ENCODE measurements at places on chromosomes 6 and 20.
A peak's percentile ranks its signal among the peaks of the same experiment; 100 is the strongest.

- DNase-seq, result no peak
Measured at GRCh38 chr6:30142665-30143064, 6.7 kb downstream of the TRIM40 start.

GRCh38 chr20:53698371-53698978 is 104.8 kb upstream of the ZNF217 start:
- no peak for DNase-seq

- no peak for DNase-seq
Measured at GRCh38 chr6:41548841-41549642, 2.9 kb downstream of the FOXP4 start.

GRCh38 chr6:6003621-6004366 is 2.9 kb downstream of the NRN1 start:
- no peak for DNase-seq

DNA sequence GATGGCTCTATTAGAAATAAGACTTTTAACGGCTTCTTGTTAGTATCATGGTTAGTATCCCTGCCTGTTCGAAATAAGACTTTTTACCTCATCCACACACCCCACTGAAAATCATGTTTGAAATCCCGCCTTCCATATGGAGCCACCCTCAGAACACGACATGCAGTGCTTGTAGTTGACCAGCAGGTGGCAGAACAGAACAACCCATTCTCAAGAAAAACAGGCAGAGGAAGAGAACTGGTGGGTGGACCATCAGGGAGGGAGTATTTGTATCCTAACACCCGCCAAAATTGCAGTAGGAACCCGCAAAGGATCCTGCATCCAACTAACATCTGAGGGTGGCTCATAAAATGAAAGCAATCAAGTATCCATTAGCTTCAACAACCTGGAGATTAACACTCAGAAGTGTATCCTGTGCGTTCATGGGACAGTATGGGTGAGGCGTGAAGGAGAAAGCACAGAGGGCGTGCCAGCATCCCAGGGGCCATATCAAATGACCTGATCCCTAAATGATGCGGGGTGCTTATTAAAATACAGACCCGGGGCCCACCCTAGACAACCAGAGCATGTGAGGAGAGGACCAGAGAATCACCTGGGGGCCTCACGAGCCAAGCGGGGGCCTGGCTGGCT is 89.6 kb upstream of the NHSL1 start:
- DNase-seq, result peak; percentile 48

DNA sequence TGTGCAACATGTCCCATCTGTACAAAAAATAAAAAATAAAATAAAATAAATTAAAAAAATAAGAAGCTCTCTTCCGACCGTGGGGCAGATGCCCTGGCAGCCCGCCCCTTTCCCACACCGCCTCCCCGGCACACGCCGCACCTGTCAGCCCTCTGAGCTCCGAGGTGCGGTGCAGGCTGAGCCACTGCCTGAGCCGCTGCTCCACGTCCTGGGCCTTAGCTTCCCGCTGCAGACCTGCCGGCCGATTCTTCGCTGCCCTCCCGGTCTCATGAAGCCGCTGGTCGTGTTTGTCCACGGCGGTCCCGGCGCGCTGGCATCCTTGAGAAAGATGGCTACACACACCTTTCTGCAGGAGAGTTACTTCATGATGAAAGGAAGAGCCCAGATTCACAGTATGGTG is 10.7 kb upstream of the CLPSL2 start:
- no peak for DNase-seq

DNA sequence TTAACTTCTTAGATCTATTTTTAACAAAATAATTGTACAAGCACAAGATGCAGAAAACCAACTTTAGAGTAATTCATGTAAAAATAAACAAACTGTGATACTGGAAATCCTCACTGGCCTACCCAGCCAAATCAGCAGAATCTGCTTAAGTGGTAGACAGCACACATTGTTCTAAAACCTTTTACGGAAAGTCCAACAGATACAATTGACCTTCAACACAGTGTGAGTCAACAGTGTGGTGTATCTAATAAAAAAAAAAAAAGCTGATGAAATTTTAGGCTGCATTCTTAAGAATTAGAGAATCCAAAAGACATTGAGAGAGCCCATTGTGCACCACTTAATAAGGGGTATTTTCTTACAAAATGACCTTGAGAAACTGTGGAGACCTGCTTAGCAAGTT is 174.5 kb downstream of the COL21A1 start:
- no peak for DNase-seq

DNA sequence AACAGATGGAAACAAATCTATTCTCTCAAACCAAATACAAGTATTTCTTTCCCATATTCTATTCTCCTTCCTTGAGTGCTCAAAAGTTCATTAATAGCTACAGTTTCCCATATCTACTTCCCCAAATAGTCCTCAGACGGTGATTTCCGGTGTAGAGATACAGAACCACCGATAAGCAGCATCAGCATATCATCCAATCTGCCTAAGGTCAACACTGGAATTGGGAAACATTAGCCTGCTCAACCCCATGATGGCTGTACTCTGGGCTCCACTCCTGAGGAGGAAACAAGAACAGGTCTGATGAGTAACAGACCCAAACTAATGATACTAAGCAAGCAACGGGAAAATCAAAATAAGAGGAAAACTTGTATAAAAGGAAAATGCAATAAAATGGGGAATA is 115.6 kb downstream of the EPB41L2 start:
- no peak for DNase-seq

DNA sequence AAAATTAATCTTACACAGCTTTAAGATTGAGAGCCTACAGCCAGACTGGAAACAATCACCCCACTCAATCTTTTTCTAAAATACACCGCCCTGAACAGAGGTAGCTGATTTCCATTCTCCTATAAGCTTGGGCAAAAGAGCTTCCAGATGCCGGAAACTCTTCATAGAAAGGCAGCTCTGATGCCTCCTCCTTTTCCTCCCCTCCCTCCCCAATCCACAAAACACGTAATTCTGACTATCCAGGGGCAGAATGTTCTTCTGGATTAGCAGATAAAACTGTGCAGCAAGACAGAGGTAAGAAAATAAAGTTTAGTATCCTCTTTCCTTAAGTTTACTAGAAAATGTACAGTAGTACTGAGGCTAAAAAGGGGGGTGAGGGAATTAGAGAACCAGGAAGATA is 15.8 kb downstream of the ADNP start:
- DNase-seq, result no peak

DNA sequence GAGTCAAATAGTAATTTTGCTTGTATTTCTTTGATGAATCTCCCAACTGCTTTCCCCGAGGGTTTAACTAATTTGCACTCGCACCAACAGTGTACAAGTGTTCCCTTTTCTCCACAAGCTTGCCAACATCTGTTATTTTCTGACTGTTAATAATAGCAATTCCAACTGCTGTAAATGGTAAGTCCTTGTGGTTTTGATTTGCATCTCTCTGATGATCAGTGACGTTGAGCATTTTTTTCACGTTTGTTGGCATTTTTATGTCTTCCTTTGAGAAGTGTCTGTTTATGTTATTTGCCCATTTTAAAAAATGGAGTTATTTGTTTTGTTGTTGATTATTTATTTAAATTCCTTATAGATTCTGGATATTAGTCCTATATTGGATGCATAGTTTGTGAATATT is 399.8 kb upstream of the MAN1A1 start:
- no peak for DNase-seq

DNA sequence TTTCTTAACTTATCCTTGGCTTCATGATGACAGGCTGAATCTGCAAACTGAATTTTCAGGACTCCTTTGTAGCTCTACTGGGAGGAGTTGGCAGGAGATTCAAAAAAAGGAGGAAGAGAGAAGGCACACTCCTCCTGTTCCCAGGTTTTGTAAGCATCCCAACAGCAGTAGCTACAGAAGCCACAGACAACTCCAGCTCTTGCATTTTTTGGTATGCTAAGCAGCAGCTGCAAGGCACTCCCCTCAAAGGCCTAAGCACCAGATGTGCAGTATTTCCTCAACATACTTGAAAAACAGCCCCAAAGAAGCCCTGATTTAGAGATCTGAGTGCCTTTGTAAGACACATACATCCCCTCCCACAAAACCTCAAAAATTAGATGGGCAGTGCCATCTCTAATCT is 328.6 kb upstream of the SYNCRIP start:
- no peak for DNase-seq

GRCh38 chr6:38773338-38773737 is 58.2 kb downstream of the DNAH8 start:
- no peak for DNase-seq

- no peak for DNase-seq
Measured at GRCh38 chr6:39107641-39108040, 7.3 kb downstream of the SAYSD1 start.

- no peak for DNase-seq
Measured at GRCh38 chr6:144133225-144133821, 17.0 kb upstream of the STX11 start.

DNA sequence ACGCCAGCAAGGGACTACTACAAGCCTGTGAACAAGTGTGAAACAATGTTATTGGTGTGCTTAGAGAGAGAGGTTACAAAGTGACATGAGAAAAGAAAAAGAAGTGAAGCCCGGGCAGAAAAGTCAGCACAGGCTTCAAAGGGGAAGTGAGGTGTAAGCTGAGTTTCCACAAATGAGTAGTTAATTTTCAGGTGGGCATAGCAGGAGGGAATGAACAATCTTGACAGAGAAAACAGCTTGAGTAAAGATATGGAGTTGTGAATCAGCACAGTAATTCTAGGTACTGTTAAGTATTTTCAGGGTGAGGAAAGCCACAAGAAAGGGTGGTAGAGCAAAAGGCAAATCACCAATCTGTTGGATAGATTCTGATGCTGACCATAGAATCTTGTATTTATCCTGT is 4.3 kb downstream of the KCNQ5 start:
- DNase-seq, result no peak

- DNase-seq, result no peak
Measured at GRCh38 chr20:14838663-14839628, 501.5 kb upstream of the FLRT3 start.

DNA sequence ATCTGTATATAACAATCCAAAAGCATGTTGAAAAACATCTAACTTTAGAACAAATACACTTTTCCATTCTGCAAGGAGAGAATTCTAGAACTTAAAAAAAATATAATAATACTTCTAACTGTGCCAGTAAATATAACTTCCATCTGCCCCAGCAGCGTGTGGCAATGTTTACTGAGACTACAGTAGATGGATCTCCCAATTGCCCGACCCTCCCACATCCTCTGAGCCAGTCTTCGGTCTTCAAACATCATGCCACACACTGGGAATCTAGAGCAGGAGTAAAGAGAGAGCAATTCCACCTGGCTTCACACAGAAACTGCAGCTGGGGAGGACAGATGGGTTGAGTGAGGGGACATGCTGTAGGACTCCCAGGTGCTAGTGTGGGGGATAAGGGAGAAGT is 121.3 kb upstream of the NHSL1 start:
- DNase-seq, result peak; percentile 6

DNA sequence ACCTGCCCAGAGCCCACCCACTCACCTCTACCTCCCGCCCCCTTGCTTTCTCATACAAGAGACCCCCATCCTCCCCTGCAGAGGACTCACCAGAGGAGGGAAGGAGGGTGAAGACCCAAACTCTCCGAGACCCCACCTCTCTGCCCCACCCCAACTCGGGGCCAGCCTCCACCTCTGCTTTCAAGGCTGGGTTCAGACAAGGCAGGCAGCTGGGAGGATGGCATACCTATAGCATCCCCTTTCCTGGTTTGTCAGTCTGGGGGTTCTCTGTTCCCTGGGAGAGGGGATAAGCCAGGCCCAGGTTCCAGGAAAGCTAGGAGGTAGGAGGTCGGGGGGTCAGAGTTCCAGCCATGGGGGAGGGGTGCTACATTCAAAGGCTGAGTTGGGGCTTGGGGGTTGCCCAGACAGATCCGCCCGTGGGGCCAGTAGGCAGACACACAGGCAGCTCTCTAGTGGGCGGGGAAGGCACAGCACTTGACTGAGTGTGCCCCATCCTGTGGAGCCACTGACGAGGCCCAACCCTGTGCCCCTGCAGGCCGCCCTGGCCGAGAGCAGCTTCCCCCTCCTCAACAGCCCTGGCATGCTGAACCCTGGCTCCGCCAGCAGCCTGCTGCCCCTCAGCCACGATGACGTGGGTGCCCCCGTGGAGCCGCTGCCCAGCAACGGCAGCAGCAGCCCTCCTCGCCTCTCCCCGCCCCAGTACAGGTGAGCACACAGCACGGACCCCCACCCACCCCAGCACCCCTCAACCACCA is 40.8 kb upstream of the MDFI start:
- DNase-seq, result no peak

GRCh38 chr20:44955270-44955669 is 4.9 kb downstream of the TOMM34 start:
- no peak for DNase-seq

DNA sequence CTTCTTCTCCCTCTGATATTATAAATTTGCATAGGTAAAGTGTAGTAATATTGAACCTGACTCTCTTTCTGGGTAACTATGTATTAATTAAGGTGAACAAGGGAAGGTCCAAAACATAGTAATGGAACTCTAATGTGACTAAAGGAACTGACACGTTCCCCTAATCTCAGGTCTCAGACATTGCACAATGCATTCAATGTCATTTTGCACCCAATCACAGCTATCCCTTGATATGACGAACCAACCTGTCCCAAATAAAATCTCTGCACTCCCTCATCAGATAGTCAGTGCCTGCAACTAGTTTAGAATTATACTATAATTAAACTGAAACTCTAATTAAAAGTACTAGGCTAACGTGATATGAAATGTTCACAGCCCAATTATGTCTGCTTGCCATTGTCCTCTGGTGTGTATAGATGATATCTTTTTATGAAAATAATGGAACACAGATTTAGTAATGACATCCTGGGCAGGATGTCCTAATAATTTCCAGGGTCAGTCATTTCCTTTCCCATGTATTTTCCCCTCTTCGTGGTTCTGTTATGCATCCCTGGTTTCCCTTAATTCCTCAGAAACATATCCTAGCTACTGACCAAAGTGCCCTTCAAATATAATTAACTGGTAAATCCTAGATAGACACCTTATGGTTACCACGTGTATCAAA is 36.8 kb downstream of the PTPRK start:
- no peak for DNase-seq

DNA sequence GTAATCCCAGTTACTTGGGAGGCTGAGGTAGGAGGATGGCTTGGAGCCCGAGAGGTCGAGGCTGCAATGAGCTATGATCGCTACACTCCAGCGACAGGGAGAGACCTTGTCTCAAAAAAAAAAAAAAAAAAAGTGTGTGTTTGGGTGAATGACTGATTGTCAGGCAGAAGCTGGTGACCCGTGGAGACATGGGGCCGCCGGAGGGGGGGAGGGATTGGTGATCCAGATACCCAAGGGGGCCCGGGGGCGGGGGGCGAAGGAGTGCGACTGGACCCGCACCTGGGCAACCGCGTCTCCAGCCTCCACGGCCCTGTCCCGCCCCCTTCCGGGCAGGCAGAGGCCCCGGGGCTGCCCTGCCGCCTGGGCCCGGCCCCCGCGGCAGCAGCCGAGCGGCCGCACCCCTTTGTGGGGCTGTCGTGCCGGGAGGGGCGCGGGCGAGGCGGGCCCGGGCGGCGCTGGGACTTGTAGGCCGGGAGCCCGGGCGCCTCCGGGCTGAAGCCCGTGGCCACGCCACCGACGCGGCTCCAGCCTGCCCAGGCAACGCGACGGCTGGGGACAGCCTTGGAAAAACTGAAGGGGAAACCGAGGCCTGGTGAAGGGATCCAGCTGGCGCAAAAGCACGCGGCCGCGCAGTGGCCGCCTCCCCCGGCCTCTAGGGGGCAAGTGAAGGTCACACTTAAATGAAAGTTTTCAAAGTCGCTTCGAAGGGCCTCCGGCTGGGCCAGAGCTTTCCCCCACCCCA is 2.1 kb upstream of the RBM38 start:
- DNase-seq, result no peak

- DNase-seq, result peak; percentile 26
Measured at GRCh38 chr6:6820641-6821238, 232.2 kb downstream of the LY86 start.

GRCh38 chr20:53581444-53582250 is 12.0 kb downstream of the ZNF217 start:
- DNase-seq, result no peak

Data from SHP77 (cell line).